ENCODE measurements at places on chromosomes 7 and 10. TPM values are rescaled to one million over a fixed set of nuclear protein-coding genes. Genes with fewer than 3 reads are reported as not detected.

Gene CYP2C19
- total RNA-seq: not detected

Gene SCART1
- 0.31 TPM for total RNA-seq

Gene DNMBP
- 25.8 TPM for total RNA-seq

Gene GPR158
- 0.04 TPM for total RNA-seq

Gene ELOVL3
- 0.38 TPM for total RNA-seq

Gene CHAT
- total RNA-seq: not detected

Gene KCND2
- not detected for total RNA-seq

Gene TMEM196
- not detected for total RNA-seq

Gene SFTPA2
- total RNA-seq: not detected

Gene AKR1C4
- 0.32 TPM for total RNA-seq

Gene ASB13
- total RNA-seq: 22.4 TPM

Gene KIAA1217
- total RNA-seq: 1.9 TPM

Gene CALHM3
- 0.31 TPM for total RNA-seq

Gene PDZD7
- total RNA-seq: 1.2 TPM

Gene VIPR2
- not detected for total RNA-seq

Gene SPDYE1
- total RNA-seq: not detected

Gene TMEM236
- total RNA-seq: 0.09 TPM

Gene RABGEF1
- total RNA-seq: 27.8 TPM

Gene GIMAP4
- not detected for total RNA-seq

Gene TUBB8
- total RNA-seq: not detected

Gene MPP7
- total RNA-seq: not detected

Gene CLEC5A
- total RNA-seq: not detected

Gene COL13A1
- 0.40 TPM for total RNA-seq

Gene EGFR
- 108 TPM for total RNA-seq

Gene TMEM176A
- not detected for total RNA-seq

Gene PRLHR
- total RNA-seq: not detected

Gene CREB5
- 3.5 TPM for total RNA-seq

Gene HHEX
- total RNA-seq: 13.1 TPM

Gene MMP21
- not detected for total RNA-seq

Gene ZNF853
- total RNA-seq: 1.9 TPM

Gene IDI2
- total RNA-seq: not detected

Gene KNDC1
- total RNA-seq: 2.4 TPM

Gene TRIM74
- not detected for total RNA-seq

Gene FBXO24
- 0.07 TPM for total RNA-seq

Gene SLC18A2
- total RNA-seq: not detected
